Naive thymus-derived CD4-positive, alpha-beta T cell (primary cell): ENCODE measurements at places on chromosomes 5 and 9. TPM values are rescaled to one million over a fixed set of nuclear protein-coding genes. Genes with fewer than 3 reads are reported as not detected.

Gene RPS14
- 6,766 TPM for total RNA-seq

Gene PCDHGA8
- total RNA-seq: 0.13 TPM

Gene CENPK
- 77.2 and 78.8 TPM in 2 replicates for total RNA-seq

Gene LVRN
- total RNA-seq: not detected
